ENCODE measurements at places on chromosomes 12 and 14.

DNA sequence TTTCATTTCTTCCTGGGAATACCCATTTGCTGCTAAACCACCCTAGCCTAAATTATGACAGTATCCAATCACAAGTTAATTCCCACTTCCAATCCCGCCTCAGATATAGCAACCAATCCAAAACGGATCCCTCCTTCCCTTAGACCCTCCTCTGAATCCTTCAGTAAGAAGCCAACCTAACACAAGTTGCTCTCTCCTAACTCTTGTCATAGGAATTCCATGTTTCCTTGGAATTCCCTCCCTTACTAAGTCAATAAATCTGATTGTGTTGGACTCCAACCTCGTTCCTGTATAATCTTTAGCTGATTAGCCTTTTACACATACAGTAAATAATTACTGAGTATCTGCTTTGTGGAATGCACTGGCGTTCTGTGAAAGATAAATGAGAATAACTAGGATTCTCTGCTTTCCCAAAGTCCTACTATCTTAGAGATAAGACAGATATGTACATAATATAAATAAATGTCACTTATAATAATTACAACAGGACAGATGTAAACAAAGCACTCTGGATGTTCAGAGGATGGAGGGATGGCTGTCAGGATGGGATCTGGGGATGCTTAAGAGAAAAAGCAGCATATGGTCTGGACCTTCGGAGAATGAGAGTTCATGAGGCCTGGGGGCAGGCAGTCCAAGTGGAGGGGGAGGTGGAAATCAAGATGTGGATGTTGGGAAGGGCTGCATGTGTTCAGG, 185.8 kb upstream of the SOX5 start:
- no peak for DNase-seq

DNA sequence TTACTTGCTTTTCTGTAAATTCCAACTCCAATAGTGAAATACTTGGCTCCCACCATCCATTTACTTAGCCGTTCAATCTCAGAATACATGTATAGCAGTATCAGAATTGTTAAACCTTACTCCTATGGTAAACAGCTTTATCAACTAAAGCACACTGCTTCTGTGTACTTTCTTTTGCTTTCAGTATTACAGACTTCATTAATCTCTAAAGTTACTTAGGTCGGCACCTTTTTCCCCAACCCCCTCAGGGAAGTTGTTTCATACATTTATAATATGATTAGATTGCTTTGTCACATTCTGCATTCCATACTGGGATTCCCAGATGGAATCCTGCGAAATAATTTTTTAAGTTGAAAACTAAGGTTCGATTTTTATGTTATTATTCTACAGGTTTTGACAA, 12.5 kb downstream of the AVPR1A start:
- DNase-seq: no peak

DNA sequence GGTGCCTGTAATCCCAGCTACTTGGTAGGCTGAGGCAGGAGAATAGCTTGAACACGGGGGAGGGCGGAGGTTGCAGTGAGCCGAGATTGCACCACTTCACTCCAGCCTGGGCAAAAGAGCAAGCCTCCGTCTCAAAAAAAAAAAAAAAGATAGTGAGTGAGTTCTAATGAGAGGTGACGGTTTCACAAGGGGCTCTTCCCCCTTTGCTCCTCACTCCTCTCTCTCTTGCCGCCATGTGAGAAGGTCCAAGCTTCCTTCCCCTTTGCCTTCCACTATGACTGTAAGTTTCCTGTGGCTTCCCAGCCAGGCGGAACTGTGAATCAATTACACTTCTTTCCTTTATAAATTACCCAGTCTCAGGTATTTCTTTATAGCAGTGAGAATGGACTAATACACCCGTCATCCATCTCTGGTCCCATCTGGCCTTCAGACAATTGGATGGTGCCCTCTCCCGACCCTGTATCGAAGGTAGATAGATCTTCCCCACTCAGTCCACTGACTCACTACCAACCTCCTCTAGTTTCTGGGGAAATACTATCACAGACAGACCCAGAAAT, 27.0 kb upstream of the RCOR1 start:
- peak; percentile 54 for DNase-seq

DNA sequence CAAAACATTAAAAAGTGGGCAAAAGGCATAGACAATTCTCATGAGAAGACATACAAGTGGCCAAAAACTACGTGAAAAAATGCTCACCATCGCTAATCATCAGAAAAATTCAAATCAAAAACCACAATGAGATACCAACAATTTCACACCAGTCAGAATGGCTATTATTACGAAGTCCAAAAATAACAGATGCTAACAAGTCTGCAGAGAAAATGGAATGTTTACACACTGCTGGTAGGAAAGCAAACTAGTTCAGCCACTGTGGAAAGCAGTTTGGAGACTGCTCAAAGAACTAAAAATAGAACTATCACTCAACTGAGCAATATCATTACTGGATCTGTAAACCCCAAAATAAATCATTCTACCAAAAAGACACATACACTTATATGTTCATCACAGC, 76.2 kb downstream of the PRKD1 start:
- no peak for DNase-seq

- no peak for DNase-seq
These were observed 462.9 kb upstream of the PRICKLE1 start for GRCh38 chr12:43052441-43052840.

DNA sequence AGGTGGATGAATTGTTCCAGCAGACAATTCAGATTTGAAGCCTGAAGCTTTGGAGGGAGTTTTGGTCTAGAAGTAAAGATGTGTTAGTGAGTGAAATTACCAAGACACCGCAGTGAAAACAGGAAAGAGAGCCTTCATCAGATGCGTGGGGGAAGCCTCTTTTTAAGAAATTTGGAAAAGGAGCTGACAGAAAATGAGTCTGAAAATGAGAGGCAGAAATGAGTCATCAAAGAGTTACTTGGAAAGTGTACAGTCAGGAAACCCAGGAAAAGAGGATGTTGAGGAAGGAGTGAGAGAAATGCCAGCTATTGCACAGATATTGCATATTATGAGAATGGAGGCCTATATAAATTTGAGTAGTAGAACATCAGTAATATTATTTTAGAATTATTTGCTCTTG, 520.7 kb downstream of the NRXN3 start:
- no peak for DNase-seq

DNA sequence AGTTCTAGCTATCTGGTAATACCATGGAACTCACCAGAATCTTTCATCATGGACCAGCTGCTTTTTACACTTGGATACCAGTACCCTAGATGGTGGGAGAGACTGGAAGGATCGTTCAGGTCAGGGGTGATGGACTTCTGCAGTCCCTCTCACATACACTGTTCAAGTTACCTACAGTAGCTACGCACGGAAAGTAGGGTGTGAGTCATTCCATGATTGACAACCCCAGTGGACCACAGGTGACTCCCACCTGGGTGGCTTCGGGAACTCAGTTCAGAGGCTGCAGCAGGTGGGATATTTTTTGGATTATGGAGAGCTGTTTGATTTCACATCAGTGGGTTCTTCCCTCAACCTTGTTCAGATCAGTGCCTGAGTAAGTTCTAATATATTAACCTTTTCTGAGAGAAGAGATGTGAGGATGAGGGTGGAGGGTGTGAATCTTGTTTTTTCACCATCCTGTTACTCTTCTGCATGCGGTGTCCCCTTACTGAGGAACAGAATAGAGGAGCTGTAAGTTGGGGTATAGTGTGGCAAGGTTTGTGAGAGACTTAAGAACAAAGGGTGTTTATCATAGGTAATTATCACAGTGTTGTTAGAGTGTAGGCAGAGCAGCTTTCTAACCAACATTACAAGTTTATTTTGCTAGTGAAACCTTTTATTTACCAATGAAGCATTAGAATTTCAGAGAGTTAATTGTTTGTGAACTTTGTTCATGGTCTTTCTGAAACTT, 39.6 kb downstream of the PRKCH start:
- no peak for DNase-seq

- DNase-seq: no peak
These were observed 237.0 kb upstream of the SSTR1 start for GRCh38 chr14:37970696-37971095.

DNA sequence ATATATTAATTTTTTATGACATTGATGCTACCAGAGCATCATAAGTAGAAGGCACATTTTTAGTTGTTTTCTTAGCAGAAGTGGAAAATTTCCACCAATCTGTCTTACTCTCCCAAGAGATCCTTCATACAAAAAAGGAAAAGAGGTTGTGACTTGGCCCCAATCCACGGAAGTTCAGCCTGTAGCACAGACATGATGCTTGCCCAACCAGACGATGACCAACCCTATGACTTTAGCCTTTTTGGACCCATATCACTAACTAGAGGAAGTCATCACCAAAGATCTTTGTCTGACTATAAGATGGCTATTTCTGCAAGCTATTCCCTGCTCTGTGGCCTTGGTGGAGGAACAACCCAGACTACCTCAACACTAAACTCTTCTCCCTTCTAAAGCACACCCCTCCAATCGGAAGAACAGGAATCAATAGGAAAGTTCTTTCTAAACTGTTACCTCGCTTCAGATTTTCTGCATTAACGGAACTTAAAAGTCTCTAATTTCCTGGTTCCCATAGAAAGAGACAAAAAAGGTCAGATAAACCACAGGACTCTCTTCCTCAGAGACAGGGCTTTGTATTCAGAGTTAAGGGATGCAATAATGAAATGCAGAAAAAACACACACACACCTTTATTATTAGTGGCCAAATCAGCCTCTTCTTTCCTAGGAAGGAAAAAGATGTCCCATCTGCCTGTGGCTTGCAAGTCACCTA, 4.1 kb upstream of the RHOJ start:
- no peak for DNase-seq

GRCh38 chr12:14618983-14619382, 51.3 kb upstream of the PLBD1 start:
- DNase-seq: peak; percentile 40

DNA sequence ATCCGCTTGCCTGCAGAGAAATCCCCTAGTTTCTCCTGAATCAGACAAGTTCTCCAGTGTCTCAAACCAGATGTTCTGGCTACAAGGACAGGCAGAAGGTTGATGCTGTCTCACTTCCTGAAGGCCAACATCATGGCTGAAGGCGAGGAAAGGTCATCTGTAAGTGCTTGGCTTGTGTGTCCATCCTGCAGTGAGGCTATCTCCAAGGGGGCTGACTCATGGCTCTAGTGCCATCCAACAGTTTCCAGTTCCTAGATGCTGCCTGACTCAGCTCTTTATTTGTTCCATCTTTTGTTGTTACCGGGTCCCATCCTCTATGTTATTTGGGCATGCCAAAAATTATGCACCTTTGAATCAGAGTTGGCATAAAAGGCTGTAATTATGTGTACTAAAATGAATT, 232.1 kb upstream of the TBX3 start:
- no peak for DNase-seq

GRCh38 chr12:7090222-7090998, 1.8 kb downstream of the C1R start:
- DNase-seq: no peak

GRCh38 chr12:76940671-76941445, 62.0 kb upstream of the CSRP2 start:
- peak; percentile 37 for DNase-seq

DNA sequence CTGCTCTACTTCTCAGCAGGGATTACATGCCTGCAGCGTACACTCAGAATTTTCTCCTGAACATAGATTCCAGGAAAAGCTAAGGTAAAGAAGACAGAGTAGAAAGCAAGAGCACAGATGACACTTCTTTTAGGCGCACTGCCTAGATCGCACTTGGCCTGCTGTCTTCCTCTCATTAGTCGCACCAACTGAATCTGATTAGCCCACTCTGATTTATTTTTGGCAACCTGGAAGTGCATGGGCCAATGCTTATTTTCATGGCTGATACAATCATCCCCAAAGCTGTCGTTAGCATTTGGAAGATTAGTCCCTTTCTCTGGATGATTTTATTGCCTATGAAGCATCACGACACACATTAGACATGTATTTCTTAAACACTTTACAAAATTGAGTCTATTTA, 152.5 kb downstream of the PTPRO start:
- peak; percentile 73 for DNase-seq

GRCh38 chr12:49794811-49795653, 33.2 kb downstream of the NCKAP5L start:
- no peak for DNase-seq

- peak; percentile 24 for DNase-seq
These were observed 58.5 kb upstream of the TMPO start for GRCh38 chr12:98456576-98457573.

DNA sequence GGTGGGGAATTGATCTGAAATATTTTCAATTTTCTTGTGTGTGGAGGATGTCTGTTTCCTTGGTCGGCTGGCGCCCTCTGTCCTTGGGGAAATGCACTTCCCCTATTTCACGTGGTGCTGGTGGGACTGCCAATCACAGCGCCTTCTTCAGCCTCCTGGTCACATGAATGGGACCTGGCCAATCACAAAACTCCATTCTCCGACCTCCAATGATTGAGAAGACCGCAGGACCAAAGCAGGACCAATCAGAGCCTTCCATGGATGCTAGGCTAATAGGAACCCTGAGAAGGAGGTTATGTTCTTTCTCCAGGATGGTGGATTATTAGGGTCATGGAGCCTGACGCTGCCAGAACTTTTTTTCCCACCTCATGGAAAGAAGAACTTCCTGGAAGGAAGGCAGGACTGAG, 188.7 kb downstream of the TTC8 start:
- DNase-seq: no peak

DNA sequence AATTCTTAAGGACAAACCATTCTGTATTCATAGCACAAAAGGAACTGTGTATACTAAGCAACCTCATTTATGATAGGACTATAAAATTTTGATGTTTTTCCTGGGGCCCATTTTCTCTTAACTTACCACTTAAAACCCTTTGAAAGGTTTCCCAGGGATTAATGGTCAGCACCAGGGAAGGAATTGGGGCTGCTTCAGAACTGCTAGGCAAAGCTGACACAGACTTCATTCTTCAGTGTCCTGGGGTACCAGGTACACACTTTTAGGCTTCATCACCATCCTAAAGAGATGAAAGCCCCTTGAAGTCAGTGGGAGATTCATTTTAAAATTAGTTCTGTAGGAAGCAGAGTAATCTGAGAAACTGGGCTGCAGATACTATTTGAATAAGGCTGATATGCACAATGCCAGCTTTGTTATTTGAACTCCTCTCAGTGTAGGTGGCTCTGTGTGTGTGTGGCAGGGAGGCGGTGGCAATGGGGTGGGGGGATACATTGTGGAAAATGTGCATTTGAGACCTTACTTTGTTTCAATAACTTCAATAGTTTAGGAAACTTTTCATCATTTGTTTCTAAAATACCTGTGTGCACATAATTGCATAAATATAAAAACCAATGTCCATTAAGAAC, 329.3 kb upstream of the DCN start:
- DNase-seq: no peak

DNA sequence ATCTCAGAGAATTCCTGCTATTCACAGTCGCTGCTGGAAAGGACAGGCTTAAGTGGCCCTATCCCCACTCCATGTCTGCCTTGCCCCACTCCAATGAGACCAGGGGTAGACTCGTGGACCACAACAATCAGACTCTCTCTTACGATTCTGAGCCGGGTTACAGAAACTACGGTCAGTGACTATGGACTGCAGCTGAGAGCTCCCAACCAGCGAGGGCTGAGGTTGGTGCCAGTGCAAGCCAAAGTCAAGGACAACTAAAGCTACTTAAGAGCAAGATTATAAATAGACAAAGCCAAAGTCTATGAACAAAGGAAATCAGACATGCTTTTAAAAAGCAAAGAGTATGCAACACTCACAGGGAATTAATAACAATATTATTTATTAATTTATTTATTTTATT, 18.3 kb upstream of the AMIGO2 start:
- DNase-seq: no peak

Data from Ammon's horn (tissue), 1 donor.